Epithelial cell of alveolus of lung (primary cell): ENCODE measurements at places on chromosomes 4 and X. TPM values are rescaled to one million over a fixed set of nuclear protein-coding genes. Genes with fewer than 3 reads are reported as not detected.

GLUD2 gene
- 0.91 and 1.1 TPM in 2 replicates for total RNA-seq

QRFPR gene
- total RNA-seq, result 0.26 TPM in 1 of 2 replicates, not detected in the other

POLN gene
- total RNA-seq, result 0.65 and 0.96 TPM in 2 replicates

CDX4 gene
- total RNA-seq, result not detected in 2 replicates

CCSER1 gene
- total RNA-seq, result under 0.01 TPM in 1 of 2 replicates, not detected in the other

PLAC8 gene
- total RNA-seq, result not detected in 2 replicates

NSUN7 gene
- 0.32 and 0.39 TPM in 2 replicates for total RNA-seq
